ENCODE measurements at places on chromosomes 3 and 15. TPM values are rescaled to one million over a fixed set of nuclear protein-coding genes. Genes with fewer than 3 reads are reported as not detected.

EPHB3 gene
- 3.1 TPM for total RNA-seq

FMN1 gene
- 7.2 TPM for total RNA-seq

MYL3 gene
- total RNA-seq: 5.3 TPM

POTEB3 gene
- not detected for total RNA-seq
